ENCODE measurements at places on chromosomes 3 and 15.

DNA sequence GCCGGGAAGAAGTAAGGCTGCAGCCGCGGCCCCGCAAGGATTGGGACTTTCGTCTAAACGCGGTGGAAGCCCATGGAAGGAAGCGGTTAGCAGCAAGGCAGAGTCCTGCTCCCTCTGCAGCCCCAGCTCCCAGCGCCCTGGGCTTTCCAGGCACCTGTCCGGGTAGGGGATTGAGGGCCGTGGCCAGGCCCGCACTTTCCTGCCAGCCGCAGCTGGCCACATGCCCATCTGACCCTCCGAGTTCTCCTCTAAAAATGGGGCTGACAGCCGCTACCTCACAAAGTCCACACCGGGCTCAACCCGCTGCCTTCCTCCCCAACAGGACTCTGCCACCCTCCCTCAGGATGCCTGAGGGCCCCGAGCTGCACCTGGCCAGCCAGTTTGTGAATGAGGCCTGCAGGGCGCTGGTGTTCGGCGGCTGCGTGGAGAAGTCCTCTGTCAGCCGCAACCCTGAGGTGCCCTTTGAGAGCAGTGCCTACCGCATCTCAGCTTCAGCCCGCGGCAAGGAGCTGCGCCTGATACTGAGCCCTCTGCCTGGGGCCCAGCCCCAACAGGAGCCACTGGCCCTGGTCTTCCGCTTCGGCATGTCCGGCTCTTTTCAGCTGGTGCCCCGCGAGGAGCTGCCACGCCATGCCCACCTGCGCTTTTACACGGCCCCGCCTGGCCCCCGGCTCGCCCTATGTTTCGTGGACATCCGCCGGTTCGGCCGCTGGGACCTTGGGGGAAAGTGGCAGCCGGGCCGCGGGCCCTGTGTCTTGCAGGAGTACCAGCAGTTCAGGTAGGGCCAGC is 1.9 kb downstream of the NEIL1 start:
- DNase-seq: no peak

- no peak for DNase-seq
Observed at GRCh38 chr3:138877226-138877625, 42.5 kb upstream of the PIK3CB start.

DNA sequence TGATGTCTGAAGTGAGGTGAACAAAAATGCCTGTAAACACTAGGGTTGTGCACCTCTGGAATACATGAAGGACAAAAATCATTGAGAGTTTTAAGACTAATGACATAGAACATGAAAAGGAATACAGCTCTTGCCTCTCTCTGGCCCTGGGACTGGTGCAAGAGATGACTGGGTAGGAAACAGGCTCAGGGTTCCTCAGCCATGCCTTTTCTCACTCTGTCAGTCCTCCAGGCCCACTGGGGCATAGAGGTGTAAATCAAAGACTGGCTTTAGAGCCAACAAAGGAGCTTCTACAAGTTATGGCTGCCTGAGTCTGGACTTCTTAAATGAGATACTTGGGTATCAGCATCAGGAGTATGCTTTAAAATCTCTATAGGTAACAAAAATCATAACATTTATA is 554.7 kb upstream of the KCNMB2 start:
- DNase-seq: no peak

DNA sequence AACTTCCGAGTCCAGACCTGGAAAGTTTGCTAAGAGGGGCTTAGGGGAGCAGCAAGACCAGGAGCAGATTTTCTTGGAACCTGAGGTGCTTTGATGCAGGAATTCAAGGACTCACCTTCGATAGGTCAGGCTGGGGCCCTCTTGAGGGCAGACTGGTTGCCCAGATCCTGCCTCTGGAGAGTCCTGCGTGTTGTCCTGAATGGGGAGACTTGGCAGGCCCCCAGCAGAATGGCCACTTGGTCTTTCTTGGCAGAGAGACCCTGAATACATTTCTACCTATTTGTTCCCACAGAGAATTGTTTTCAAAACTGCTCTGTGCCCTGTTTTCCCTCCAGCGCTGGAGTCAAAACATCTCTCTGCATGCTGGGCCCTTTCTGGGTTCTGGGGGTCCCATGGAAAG is 4.2 kb downstream of the KLF13 start:
- no peak for DNase-seq

GRCh38 chr3:167691366-167691765 is 37.6 kb upstream of the WDR49 start:
- no peak for DNase-seq

- no peak for DNase-seq
Observed at GRCh38 chr3:197352382-197352781, 54.0 kb upstream of the DLG1 start.

GRCh38 chr15:37072181-37072580 is 28.2 kb downstream of the MEIS2 start:
- no peak for DNase-seq

DNA sequence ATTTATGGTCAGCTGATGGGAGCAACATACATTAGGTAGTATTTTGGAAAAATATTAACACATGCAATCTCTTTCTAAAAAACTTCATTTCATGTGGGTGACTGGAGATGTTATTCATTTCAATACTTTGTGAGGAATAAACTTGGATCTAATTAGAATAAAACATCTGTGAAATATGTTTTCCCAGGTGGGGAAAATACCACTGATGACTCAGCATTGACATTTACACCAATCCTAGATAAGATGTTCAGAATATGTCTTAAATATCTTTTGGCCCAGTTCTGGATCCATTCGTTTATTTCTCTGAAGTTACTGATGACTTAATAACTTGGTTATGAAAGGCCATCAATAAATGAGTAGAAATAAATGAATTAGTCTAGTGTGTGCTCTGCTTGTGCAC is 247.6 kb downstream of the CHST2 start:
- no peak for DNase-seq

DNA sequence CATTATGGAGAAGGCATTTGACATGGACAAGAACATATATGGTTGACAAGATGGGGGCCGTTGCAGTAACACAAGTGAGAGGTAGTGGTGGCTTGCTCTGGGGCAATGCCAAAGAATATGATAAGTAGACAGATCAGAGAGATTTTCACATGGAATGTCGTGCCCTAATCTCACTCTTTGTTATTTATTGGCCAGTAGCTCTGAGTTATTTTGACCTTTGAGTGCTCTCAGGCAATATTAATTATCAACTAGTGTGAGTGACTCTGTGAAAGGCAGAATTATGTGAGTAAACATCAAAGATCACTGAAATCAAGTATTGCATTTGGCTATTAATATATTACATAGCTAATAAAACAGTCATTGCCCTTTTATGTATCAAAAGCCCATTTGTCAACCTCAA is 164.9 kb upstream of the ADAMTS9 start:
- no peak for DNase-seq

GRCh38 chr3:125675791-125676190 is 80.5 kb upstream of the OSBPL11 start:
- no peak for DNase-seq

DNA sequence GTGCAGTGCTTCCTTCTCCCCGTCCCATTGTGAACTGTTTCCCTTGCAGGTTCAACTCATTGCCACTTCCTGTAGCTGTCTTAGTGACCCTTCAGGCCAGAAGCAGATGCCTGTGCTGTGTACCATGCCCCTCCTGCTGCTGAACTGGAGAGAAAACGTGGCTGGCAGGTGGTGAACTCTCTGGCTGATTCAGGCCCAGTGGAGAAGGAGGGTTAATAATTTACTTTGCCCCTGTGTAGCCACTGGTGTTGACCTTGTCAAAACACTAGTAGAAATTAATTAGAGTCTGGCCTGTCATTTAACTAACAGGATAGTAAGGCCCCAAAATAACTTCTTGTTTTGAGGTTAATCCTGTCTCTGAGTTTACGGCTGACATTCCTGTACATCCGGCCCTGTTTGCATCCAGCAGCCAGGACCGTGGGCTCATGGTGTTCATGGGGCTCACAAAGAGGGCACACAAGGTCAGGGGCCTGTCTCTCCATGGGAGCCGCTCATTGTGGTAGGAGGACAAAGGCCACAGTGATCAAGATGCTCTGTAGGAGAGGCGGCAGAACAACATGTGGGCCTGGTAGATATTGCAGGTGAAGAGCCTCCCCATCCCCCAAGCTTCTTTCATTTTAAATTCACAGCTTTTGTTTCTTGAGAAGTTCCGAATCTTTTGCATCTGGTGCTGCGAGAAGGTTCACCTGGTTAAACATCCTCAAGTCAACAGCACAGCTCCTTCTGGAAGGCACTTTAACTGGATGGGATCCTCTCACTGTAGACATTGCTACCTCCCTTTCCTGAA is 101.6 kb downstream of the CGNL1 start:
- DNase-seq: no peak

- DNase-seq: no peak
Observed at GRCh38 chr3:54408328-54408727, 286.0 kb downstream of the CACNA2D3 start.

- no peak for DNase-seq
Observed at GRCh38 chr15:64046421-64047153, at the start of gene DAPK2. TSS of gene DAPK2 (minus strand) at chr15:64046485. CDS start at chr15:64040261, 6,224 bp downstream.

GRCh38 chr3:42228796-42229195 is 37.2 kb downstream of the CCK start:
- no peak for DNase-seq

DNA sequence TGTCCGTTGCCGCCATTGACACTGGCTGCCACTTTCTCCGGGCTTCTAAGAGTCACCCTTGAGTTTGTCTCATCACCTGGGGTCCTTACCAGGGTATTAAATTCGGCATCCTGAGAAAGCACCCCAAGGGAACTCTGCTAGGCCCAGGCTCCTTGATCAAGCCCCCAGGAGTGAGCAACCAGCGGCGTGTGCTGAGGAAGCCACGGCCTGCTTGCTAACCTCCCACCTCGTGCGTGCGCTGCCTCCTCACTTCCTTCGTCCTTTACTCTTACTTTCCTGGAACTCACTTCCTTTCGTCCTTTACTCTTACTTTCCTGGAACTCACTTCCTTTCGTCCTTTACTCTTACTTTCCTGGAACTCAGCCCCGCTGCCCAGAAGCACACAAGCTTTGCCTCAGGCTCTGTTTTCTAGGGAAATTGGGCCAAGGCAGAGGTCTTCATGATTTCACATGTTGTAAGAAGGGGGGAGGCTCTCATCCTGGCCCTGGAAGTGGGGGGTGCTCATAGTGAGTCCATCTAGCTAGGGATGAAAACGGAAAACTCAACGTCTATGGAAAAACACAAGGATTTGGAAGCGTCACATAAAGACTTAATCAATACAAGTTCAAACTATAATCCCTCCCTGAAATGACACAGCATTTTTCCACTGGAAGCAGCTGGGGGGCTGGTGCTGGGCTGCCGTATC is 36.7 kb upstream of the BDH1 start:
- no peak for DNase-seq
